ENCODE measurements at places on chromosomes 2 and 18.

DNA sequence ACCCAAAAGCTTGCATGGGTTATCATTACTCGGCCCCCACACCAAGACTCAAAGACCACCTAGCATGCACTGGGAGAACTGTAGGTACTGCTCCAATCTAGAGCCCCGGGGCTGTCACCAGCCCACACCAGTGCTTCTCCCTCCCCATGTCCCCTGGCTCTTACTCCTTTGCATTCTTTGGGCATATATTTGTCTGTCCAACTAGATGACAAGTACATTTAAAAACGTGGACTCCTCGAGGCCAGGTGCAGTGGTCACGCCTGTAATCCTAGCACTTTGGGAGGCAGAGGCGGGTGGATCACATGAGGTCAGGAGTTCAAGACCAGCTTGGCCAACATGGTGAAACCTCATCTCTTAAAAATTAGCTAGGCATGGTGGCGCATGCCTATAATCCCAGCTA is 7.8 kb downstream of the AFG3L2 start:
- no peak for DNase-seq

GRCh38 chr2:232793271-232793670 is 16.9 kb upstream of the KCNJ13 start:
- no peak for DNase-seq

DNA sequence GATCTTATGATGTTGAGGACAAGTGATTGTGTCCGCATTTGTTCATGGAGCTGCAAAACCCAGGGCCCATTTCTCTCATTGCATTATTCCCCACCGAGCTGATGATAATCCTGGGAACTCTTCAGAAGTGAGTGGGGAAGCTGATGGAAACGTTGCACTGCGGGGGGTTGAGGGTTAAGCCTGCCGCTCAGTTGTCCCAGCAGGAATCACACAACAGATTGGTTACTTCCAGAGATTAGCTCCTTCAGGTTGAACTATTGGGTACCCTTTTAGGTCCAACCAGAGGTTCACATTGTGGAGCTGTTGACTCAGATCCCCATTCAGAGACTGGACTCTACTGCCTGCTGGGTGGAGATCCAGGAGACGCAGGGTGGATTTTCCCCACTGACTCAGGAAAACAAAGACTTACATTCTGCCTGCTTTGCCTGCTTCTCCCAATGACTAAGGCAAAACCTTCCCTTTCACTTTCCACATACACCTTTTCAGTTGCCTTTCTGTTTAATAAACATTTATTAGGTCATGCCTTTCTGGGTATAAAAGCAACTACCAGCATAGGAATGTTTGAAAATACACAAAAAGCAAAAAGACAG is 286.4 kb downstream of the TXNL1 start:
- DNase-seq = no peak

DNA sequence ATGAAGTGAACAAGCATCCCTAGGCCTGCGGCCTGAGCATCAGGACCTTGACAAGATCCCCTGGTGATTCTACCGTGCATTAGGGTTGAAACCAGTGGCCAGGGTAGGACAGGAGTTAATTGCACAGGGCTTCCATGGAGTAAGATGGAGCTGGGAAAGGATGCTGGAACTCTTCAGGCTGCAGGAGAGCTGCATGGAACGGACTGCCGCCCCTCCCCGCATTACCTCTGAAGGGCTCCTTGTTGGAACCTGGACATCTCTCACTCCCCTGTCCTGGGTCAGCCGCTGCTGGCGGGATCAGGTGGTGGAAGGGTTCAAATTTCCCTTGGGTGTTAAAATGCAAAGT is 156.6 kb upstream of the ID2 start:
- DNase-seq = no peak

DNA sequence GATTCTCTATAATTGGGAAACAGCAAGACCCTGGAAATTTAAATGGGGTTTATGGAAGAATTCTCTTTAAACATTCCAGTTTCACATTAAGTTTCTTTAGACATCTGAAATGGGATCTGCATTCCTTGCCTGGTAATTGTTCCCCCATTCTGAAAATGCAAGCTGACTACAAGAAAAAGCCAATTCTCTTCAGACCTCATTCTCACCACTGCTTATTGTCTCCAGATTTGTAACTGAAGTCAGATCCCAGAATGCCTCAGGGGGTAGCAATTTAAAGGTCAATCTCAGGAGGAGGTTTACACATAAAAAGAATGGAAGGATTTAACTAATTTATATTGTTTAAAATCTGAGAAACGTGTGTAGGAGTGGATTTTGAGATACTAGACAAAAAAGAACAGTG is 41.2 kb downstream of the COL3A1 start:
- no peak for DNase-seq

- DNase-seq = no peak
Measured at GRCh38 chr18:74806073-74806472, 208.4 kb downstream of the ZNF407 start.

DNA sequence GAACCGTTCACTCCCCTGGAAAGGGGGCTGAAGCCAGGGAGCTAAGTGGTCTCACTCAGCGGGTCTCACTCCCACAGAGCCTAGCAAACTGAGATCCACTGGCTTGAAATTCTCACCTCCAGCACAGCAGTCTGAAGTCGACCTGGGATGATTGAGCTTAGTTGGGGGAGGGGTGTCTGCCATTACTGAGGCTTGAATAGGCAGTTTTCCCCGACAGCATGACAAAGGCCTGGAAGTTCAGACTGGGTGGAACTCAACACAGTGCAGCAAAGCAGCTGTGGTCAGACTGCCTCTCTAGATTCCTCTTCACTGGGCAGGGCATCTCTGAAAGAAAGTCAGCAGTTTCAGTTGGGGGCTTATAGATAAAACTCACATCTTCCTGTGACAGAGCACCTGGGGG is 292.5 kb downstream of the NUP35 start:
- DNase-seq = no peak

- DNase-seq = no peak
Measured at GRCh38 chr2:235847576-235847975, 320.6 kb downstream of the GBX2 start.

- no peak for DNase-seq
Measured at GRCh38 chr18:3177902-3178687, 41.7 kb downstream of the MYOM1 start.

GRCh38 chr2:86232373-86232784 is 33.1 kb downstream of the MRPL35 start:
- no peak for DNase-seq

DNA sequence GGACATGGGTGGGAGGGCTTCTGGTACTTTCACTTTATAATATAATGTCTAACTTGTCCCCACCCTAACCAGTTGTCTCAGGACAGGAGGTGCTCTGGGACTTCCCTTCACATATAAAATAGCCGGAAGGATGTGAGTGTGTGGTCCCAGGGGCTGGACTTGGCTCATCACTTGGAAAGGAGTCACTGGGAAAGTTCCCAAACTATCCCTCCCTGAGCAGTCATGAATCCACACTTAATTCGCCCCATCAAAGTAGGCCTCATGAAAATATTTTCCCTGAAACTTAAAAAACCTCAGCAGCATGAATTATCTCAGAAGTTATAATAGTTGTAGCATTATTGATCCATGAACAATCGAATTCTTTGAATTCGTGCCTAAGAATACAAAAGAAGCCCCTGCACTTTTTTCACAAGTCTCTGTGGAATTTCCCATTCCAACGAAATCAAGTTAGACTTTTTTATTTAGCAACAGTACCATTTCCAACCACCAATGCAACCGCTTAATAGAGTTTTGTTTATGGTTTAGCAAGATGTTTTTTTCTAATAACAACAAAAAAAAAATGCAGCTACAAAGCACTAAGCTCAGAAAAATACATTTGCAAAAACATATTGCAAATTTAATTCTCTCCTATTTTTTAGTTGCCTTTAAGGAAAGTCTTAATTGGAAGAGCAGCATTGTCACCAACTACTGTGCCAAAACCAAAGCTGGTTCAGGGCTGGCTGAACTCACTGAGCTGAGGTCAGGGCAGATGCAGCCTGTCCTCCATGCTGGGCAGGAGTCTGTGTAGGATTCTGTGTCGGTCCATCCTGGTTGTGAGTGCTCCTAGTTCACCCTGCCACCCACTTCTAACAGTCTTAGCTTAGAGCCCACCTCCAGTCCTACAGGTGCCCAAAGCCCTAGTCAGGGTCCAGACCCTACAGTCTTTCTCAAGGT is 68.8 kb upstream of the SPTBN1 start:
- no peak for DNase-seq

- no peak for DNase-seq
Measured at GRCh38 chr18:79916128-79916494, 35.3 kb downstream of the SLC66A2 start.

DNA sequence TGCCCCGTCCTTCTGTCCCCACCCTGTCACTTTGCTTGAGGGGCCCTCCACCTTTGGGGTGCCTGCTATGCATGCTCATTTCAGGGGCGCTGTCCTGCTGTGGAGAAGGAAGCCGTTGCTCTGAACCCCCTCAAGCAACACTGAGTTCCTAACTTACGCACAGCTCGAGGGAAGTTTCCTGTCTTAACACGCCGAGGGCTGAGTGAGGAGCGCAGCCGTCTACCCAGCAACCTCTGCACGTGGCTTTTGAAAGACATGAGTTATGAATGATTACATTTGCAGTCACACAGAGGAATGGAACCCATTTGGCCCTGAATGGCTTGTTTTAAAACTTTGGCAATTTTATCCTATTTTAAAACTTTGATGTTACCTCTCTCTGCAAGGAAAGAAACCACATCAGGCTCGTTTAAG is 14.0 kb downstream of the RAMP1 start:
- DNase-seq = no peak

DNA sequence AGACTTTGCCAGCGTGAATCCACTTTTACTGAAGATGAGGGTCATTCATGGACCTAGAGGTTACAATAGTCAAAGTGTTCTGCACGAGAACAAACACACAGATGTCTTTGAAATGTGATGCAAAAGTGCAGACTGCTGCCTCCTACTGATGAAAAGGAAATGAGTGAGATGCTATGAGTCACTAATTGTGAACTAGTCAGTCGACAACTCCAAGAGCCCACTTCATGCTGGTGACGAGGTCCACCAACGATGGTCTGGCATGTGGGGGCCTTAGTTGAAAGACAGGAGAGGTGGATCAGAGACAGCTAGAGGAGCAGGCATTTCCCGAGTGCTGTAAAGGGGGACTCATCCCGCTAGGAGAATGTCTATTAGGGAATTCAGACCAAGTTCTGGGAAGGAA is 17.1 kb upstream of the ZNF236 start:
- DNase-seq = no peak

- no peak for DNase-seq
Measured at GRCh38 chr2:133641942-133642725, 73.9 kb upstream of the NCKAP5 start.

- no peak for DNase-seq
Measured at GRCh38 chr2:14530506-14530905, 102.0 kb upstream of the LRATD1 start.

GRCh38 chr2:170022692-170023091 is 155.3 kb upstream of the MYO3B start:
- DNase-seq = no peak

GRCh38 chr2:201327678-201328077 is 29.5 kb downstream of the FLACC1 start:
- DNase-seq = no peak

GRCh38 chr2:86577817-86578456 is 14.7 kb upstream of the CHMP3 start:
- no peak for DNase-seq

- DNase-seq = no peak
Measured at GRCh38 chr2:156486614-156487013, 50.4 kb downstream of the GPD2 start.

- no peak for DNase-seq
Measured at GRCh38 chr2:145235312-145235711, 715.4 kb upstream of the ZEB2 start.
